ENCODE measurements at places on chromosomes 5 and 9.

DNA sequence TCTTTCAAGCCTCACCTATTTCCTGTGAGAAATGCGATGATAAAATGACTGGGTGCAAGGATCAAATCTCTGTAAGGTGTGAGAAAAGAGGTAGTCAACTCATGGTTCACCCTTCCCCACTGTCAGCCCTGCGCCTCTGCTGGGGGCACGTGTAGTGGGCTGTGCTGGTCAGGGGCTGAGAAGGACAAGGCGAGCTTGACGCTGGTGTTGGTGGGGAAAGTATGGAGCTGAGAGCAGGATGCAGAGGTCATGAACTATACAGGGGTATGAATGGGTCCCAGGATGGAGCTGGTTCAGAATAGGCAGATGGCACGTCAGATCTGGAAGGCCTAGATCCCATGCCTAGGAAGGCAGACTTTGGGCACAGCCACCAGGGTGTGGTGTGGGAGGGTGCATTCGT, 20.6 kb downstream of the PITX1 start:
- DNase-seq: no peak

GRCh38 chr5:71974622-71975021, 132.7 kb upstream of the MAP1B start:
- no peak for DNase-seq

GRCh38 chr9:91758491-91758981, 191.5 kb downstream of the ROR2 start:
- DNase-seq: no peak

GRCh38 chr9:124284237-124284831, 26.6 kb downstream of the NEK6 start:
- no peak for DNase-seq

GRCh38 chr9:87263291-87263690, 234.4 kb upstream of the DAPK1 start:
- no peak for DNase-seq

DNA sequence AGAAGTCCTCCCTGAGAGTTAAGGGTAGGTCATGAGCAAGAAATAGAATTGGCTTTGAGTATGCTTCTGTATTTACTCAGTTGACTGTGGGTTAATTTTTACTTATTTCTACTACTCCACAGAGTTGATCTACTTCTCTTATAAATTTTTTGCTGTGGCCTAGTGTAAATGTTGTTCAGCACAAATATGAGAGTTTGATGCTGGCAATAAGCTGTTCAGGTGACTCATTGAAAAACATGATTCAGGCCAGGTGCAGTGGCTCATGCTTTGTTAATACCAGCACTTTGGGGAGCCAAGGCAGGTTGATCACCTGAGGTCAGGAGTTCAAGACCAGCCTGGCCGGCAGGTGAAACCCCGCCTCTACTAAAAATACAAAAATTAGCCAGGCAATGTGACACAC, 4.5 kb upstream of the CDK7 start:
- DNase-seq: no peak

GRCh38 chr5:53481887-53482716, 1.7 kb downstream of the FST start:
- peak; percentile 19 for DNase-seq

GRCh38 chr9:89664010-89664409, 59.2 kb downstream of the GADD45G start:
- no peak for DNase-seq

- DNase-seq: no peak
These were observed 29.1 kb upstream of the SEC16A start for GRCh38 chr9:136511670-136512592.

GRCh38 chr5:141714542-141715310, 32.7 kb upstream of the ARAP3 start:
- no peak for DNase-seq

- DNase-seq: no peak
These were observed 5.7 kb upstream of the DCTN4 start for GRCh38 chr5:150764530-150764929.

DNA sequence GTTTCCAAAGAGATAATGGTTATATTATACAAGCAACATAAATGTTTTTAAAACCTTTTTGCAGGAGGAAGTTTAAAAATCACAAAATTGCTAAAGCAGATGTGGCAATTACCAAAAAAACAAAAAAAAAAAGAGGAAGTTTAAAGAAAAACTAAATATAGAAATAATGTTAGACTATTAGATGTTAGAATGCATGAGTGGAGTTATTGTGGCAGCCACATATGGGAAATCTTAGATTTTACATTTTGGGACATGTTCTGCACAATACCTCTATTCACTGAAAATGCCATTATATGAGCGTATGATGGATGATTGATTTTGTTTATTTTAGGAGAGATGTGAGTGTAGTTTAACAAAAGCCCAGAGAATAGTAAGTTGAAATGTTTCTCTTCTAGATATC, 31.2 kb upstream of the DTWD2 start:
- no peak for DNase-seq

DNA sequence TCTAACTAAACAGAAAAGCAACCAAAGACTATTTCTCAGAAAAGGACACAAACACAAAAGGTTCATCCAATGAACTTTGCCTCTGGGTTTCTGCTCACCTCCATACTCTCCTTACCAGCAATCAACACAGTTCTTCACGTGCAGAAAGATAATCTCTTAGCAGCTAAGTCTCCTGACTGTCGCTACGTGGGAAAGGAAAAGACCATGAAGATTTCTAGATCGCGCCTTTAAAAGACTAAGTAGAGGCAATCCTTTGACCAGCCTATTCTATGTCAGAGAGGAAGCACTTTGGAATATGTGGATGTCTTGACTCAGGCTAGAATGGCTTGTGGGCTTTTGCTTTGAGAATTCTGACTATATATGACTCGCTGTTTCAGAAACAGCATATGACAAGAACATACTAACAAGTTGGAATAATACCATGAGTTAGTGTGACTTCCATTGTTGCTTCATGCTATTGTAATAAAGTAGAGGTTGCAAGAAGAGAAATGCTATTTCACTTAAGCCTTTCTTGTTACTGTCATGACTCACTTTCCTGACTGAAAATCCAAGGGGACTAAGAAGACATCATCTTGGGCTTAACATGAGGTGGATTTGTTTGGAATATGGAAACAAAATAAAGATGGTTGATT, 339.5 kb upstream of the RFX3 start:
- DNase-seq: no peak

DNA sequence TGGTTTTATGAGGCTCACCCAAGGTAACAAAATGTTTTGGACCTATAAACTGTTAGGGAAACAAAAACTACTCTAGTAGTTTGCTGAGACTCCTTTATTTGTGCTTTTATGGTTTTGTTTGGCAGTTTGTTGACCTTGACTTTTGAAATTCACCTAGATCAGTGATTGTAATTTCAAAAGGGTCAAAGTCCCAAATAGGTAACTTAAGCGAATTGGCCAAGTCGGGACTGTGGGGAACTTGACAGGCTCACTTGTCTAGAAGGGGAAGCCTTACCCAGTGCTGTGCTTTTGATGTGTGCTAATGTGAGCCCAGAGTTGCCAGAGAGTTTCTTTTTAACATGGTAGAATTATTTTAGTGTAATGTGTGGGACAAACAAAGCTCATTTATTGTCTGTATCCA, 87.2 kb upstream of the SGCD start:
- DNase-seq: no peak

Data from stimulated activated CD8-positive, alpha-beta memory T cell treated with anti-CD3 and anti-CD28 coated beads, Interleukin-2, amount 100 ng/mL, for 1 hour (primary cell).